ENCODE measurements at places on chromosomes 1 and 21.
A peak's percentile ranks its signal among the peaks of the same experiment; 100 is the strongest.

GRCh38 chr1:153697191-153698019 lies 18.9 kb downstream of the NPR1 start:
- DNase-seq = no peak

DNA sequence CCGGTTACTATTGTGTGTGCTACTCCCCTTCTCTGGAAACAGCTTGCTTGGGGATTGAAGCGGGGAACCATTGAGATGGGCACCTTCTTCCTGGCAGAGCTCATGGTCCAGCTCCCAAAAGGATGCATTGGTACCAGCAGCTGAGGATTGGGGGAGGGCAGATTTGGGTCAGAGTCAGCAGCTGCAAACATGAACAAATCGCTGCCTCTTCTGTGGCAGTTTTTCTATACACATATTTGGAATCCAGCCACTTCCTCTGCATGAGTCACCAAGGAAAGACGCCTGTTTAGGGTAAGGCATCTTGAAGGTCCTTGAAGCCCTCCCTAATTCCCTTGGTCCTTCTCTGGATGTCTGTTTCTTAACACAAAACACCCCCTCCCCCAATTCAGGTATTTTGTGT lies 104.7 kb downstream of the DAB1 start:
- DNase-seq = no peak

DNA sequence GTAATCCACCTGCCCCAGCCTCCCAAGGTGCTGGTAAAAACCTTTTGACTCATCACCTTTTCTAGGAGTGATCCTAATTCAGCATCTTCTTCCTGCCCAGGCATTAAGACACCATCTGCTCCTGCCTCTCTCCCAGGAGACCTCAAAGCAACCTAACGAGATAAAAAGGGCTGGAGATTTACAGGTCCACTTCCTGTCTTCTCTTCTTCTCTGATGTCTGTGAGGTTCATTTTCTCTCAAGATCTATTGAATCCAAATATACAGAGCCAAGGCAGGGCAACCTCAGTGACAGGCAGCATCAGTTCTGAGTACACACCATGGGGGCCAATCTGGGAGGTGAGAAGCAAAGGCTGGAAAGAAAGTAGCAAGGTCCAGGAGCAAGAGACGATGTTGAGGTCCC lies 219.4 kb downstream of the SETD4 start:
- no peak for DNase-seq

GRCh38 chr1:218592688-218593087 lies 247.6 kb downstream of the TGFB2 start:
- DNase-seq = no peak

DNA sequence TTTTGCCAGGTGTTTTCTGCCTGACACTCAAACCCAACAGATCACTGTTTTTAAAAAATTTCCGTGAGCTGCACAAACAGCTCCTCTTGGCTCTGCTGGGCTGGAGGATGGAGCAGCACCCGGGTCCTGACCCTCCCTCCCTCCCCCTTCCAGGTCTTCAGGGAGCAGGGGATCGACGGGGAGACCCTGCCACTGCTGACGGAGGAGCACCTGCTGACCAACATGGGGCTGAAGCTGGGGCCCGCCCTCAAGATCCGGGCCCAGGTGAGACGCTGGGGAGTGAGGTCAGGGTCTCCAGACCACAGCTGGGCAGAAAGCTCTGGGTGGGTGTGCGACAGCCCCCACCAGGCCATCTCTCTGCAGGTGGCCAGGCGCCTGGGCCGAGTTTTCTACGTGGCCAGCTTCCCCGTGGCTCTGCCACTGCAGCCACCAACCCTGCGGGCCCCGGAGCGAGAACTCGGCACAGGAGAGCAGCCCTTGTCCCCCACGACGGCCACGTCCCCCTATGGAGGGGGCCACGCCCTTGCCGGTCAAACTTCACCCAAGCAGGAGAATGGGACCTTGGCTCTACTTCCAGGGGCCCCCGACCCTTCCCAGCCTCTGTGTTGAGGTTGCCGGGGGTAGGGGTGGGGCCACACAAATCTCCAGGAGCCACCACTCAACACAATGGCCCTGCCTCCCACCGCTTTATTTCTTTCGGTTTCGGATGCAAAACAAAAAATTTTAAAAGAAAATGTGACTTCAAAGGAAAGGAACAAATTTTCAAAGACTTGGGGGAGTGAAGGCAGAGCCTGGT lies 15.3 kb downstream of the NOC2L start:
- no peak for DNase-seq

DNA sequence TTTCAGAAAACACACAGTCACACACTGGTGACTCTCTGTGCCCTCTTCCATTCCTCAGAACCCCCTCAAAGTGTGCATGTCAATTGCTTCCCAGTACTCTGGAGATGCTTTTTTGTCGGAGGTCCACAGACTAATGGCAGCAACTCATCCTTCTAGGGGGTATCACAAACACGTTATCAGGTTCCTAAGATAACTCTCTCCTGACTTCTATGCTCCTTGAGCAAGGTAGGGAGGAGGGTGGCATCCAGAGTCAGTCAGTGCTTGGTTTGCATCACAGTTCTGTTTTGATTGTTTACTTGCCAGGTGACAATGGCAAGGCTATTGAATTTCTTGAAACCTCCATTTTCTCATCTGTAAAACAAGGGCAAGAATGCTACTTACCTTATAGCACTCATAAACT lies 39.4 kb upstream of the DYNLT5 start:
- DNase-seq = no peak

GRCh38 chr1:161721738-161722343 lies 497 bp downstream of the FCRLB start:
- DNase-seq = no peak

GRCh38 chr1:236023926-236024565 lies 40.8 kb downstream of the NID1 start:
- DNase-seq = no peak

- DNase-seq = no peak
Measured at GRCh38 chr1:39761557-39762260, 9.4 kb downstream of the OXCT2 start.

GRCh38 chr1:75124510-75124909 lies 9.7 kb upstream of the LHX8 start:
- DNase-seq = no peak

- DNase-seq = no peak
Measured at GRCh38 chr1:26364956-26365355, 7.6 kb downstream of the ZNF683 start.

GRCh38 chr1:78070210-78070609 lies 24.4 kb downstream of the GIPC2 start:
- no peak for DNase-seq

- no peak for DNase-seq
Measured at GRCh38 chr1:241697640-241698018, 45.5 kb downstream of the WDR64 start.

DNA sequence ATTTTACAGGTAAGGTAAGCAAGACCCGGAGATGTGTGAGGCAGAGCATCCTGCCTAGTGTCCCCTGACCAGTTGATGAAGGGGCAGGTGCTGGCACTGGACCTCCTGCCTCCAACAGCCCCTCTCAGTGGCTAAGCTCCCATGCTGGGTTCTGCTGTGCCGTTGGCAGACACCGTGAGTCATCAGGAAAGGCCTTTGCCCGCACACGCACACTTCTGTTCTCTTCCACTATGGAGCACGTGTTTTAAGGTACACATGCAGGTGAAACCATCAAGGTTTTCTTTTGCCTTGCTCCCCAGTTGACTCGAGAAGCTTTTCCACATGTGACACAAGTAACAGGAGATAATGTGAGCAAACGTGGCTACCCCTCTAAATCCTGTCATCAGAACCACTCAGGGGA lies 207.9 kb downstream of the RRAGC start:
- no peak for DNase-seq

GRCh38 chr1:68623700-68624099 lies 126.8 kb upstream of the DEPDC1 start:
- no peak for DNase-seq

DNA sequence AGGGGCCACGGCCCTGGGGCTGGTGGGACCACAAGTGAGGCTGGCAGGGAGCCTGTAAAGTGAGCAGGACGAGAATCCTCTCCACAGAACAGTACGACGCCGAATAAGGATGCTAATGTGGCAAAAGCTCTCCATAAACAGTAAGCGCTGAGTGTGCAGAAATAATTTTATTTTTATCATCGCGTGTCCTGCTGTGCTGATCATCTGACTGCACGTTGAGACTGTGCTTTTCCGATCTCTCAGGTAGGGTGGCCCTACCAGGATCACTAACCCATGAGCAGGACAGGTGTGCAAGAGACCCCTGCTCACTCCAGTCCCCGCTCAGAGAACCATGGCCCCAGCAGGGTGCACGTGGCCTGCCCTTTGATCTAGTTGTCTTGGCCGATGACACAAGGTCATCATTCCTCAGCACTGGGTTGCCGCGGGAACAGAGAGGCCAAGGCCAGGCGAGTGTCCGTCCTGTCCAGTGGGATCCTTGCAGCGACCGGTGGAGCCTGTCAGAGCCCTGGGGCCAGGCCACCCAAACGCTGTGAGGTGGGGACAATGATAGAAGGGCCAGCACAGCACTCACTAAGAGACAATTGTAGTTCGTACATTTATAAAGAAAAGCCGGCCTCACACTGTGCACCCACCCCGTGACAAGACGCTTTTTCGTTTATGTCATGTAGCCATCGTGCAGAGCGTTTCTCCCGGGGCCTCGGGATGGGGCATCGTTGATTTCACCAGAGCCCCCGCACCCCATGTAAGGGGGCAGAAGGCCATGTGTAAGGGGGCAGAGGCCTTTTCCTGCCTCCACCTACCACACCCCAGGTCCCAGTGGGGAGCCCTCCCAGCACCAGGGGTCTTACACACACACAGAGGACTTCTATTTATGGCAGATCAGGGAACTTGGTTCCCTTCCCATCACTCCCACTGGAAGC lies 52.7 kb upstream of the ADARB1 start:
- no peak for DNase-seq

GRCh38 chr21:41121785-41122415 lies 46.1 kb upstream of the BACE2 start:
- DNase-seq = peak; percentile 37

All from stimulated activated CD8-positive, alpha-beta memory T cell treated with anti-CD3 and anti-CD28 coated beads, Interleukin-15, amount 100 ng/mL, for 24 hours (primary cell).